ENCODE measurements at places on chromosomes 16 and 17.

DNA sequence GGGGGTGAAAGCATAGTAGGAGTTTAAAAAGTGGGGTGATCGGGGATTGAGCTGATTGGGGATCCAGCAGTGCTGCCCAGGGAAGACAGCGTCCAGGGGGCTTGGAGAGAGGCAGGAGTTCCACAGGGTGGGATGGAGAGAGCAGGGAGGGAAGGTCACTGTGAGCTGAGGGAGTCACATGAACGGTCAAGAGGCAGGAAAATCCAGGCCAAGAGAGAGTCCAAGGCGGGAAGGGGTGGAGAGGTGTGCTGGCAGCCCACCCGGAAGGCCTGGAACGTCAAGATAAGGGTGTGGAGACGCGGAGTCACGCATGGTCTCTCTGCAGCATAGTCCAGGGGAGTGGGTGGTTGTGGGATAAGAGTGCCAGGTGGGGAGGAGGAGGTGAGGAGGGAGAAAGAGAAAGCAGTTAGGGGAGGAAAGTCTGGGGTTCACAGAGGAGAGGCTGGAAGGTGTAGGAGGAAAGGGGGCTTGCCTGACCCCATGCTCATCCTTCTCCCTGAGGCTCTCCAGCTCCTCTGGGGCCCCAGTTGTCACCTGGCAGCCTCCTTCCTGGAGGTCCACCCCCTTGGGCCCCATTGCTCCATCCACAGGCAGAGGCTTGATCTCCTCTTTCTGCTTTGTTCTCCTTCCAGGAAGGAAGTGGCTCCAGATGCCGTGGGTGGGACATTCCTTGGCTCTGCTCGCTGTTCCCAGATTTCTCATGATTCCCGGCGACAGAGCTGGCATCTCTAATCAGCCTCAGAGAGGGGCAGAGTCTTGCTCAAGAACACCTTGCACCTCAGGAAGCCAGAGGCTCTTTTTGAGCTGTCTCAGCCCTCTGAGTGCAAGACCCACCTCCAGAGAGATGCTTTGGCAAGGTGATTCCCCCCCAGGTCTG is 28.7 kb downstream of the CCR7 start:
- no peak for DNase-seq

GRCh38 chr17:8380049-8380448 is 2.9 kb downstream of the RPL26 start:
- no peak for DNase-seq

DNA sequence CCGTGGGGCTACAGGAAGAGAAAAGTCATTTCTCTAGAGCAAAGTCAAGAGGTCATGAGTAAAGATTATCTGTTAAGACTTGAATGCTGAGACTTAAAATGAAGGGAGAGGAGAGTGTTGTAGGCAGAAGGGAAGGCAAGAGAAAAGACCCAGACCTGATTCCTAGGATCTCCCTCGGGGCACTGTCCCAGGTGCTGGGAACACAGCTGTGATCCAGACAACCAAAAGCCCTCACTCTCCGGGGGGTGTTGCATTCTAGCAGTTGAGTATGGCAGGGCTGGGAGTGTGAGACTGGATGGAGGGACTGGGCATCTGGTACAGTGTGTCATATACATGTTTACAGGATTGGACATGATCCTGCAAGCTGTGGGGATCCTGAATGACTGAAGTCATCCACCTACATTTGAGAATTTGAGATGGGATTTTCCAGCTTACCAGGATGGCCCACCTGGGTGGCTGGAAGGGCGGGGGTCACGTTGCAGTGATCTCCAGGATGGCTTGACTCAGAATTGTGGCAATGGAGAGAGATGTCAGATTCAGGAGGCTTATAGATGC is 29.1 kb downstream of the ARSG start:
- no peak for DNase-seq

- no peak for DNase-seq
Measured at GRCh38 chr16:12403746-12404658, 399.7 kb downstream of the CPPED1 start.

- no peak for DNase-seq
Measured at GRCh38 chr16:53561101-53561888, 58.3 kb upstream of the AKTIP start.

DNA sequence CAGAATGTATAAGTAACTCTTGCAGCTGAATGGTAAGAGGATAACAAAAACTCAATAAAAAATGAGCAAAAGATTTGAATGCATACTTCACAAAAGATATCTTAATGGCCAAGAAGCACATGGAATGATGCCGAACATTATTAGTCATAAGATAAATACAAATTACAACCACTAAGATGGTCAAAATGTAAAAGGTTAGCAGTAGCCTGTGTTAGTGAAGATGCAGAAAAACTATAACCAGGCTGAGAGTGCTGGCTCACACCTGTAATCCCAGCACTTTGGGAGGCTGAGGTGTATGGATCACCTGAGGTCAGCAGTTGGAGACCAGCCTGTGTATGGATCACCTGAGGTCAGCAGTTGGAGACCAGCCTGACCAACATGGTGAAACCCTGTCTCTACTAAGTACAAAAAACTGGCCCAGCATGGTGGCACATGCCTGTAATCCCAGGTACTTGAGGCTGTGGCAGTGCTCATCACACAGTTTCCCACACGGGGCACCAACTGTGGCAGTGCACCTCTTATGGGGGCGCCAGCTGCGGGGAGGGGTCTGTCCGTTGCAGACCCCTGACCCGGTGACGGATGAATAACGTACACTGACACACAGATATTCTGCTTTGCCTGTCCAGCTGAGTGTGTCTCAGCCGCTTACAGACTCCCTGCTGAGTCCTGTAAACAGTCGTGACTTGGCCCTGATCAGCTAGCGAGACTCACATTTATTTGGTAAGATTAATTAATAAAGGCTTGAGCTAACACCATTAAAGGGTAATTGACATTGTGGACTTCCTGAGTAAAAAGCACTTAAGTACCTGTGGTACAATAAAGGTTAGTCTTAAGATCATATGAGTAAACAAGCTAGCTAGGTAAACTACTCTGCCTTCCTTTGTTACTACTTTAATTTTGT is 45.7 kb upstream of the FAM20A start:
- no peak for DNase-seq

- DNase-seq, result no peak
Measured at GRCh38 chr17:40935624-40936023, 1.8 kb downstream of the KRT23 start.

DNA sequence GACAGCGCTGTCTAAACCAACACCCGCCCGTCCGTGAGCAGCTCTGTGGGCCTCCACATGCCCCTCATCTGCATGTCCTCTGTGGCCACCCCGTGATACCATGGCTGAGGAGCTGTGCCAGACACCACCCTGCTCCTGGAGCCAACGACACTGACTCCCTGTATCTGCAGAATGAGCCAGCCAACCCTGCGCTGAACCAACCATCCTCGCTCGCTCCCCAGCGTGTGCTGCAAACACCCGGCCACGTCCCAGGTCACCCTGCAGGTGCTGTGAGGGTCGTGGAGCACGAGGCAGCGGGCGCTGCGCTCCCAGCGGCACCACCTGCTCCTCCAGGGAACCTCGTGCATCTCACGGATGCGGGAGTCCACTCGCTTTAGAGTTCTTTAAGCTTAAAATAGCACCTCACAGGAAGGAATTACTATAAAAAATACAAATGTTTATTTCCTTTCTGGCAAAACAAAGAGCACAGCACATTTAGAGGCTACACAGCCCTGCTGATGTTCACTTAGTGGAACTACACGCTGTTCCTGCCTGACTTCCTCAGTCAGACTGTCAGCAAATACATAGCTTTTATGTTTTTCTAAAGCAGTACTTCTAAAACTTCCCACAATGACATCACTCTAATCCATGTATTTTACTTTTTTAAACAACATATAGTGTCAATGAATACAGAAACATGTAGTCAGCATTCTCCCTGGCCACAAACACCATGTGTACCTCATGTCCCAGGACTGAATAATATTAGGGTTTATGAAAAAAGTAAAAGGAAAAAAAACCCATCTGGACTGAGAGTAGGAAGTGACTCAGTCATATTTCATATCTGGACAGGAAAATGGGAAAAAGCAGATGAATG is 43.5 kb downstream of the MAP1LC3B start:
- no peak for DNase-seq

DNA sequence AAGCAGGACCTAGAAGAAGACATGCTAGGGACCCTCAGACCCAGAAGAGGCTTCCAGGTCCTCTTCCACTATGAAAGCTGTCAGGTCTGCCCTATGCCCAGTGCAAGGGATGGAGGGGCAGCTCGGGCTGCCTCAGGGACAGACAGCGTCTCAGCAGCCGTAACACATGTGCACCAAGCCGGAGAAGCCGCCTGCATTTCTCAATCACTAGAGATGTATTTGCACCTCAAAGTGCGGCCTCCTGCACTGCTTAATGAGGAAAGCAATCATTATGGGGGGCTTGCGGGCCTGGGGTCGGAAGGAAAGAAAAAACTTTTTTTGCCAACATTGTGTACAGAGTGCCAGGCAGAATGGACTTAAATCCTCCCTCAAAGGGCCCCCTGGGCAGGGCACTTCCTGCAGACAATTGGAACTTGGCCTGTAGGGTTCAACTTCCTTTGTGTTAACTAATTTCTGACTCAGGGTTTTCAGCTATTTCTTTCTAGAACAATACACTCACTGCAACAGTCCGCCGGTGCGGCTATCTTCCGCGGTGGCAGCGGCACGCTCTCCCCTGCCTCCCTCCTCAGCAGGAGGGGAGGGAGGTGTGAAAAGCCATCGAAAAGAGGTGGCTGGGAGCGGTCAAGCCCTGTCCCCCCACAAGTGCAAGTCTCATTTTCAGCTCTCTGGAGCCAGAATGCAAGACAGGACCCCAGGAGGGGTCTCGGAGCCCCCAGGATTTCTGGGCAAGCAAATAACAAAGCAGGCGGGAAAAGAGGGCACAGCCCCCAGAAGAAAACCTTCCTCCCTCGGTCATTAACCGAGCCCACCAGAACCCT is 101.2 kb downstream of the ZNF423 start:
- DNase-seq, result peak; percentile 18

DNA sequence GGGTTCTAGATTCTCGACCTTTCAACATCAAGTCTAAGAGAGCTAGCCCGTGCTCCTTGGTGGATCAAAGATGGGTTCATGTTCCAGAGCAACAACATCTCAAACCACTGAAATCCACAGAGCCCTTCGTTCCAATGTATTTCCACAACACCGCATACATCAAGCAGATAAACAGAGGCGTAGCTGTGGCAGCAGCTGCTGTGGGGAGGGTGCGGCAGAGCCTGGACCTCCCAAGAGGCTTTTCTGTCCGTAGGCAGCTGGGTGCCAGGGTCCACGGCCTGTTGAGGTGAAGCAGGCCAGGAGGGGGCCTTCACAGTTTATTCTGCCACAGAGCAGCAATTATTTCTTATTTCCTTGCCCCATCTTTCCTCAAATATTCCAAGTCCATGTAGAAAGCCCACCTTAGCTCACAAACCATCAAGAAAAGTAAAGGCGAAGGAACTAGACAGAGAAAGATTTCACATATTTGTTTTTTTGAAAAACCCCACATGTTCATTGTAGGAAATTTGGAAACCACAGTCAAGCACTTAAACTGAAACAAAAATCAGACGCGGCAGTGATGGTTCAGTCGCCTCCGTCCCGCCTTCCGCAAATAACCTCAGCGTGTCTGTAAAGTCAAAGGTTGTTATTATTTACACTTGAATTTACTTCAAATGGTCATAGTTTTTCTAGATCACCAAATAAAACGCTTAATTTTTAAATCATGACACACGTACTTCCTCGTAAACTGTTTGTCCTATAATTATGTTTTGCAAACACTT is 144.6 kb upstream of the FOXF1 start:
- no peak for DNase-seq

- peak; percentile 79 for DNase-seq
Measured at GRCh38 chr17:82257473-82257872, 16.0 kb downstream of the CSNK1D start.

DNA sequence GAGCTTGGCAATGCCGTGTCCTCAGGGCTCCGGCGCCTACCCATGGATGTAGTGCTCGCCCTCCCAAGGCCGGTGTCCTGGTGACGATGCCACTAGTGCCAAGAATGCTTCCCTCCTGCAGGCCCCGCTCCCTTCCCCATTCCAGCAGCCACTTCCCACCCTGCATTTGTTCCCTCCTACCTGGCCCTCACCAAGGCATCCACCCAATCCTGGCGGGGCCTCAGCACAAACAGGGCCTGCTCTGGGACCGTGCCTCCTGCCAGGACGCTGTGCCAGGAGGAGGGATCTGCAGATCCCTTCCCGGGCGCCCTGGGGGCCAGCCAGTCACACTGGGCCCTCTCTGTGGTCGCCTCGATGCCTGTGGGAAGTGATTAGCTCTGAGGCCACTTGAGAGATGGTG is 25.1 kb downstream of the ABR start:
- DNase-seq, result no peak

- no peak for DNase-seq
Measured at GRCh38 chr17:17387017-17387497, 83.9 kb downstream of the NT5M start.

DNA sequence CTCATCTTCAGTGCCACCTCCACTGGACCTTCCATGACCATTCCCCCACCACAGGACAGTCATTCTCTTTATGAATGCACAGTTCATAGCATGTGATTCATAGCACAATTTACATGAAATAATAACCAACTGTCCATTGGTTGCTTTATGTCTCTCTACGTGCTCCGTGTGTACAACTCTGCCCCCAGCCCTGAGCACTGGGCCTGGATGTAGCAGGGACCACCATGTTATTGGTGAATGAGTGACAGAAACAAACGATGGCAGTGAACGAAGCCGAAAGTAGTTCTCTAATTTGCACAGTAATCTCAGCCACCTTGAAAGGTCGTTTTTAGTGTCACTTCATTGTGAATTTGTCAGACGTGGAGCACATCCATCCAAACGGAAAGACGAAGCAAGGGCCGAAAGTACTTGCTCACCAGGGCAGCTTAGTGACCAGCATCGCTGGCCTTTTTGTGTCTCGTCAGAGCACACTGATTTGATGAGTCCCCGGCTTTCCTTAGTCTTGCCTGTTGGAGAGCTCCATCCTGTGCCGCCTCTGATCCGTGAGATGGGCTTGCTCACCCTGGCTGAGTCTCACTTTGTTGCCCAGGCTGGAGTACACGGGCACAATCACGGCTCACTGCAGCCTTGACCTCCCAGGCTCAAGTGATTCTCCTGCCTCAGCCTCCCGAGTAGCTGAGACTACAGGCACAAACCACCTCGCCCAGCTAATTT is 95.3 kb downstream of the CMIP start:
- DNase-seq, result no peak

GRCh38 chr17:13158494-13159240 is 140.8 kb upstream of the ELAC2 start:
- DNase-seq, result no peak

DNA sequence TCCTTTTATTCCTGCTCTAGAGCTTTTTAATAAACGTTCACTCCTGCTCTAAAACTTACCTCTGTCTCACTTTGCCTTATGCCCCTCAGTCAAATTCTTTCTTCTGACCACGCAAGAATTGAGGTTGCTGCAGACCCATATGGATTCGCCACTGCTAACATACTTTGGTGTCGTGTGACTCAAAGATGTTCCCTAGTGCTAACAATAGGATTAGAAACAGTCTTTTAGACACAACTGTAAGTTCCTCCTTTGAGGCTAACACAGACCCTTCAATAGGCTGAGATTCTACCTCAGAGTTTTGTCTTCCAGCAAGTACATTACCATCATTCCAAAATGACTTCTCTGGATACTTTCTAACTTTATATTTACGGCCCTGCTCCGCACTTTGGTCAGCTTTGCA is 149.5 kb upstream of the COX10 start:
- no peak for DNase-seq

GRCh38 chr16:28531777-28532744 is 6.7 kb downstream of the NUPR1 start:
- no peak for DNase-seq
